ENCODE measurements at places on chromosomes 2 and 18. TPM values are rescaled to one million over a fixed set of nuclear protein-coding genes. Genes with fewer than 3 reads are reported as not detected.
A peak's percentile ranks its signal among the peaks of the same experiment; 100 is the strongest.

DNA sequence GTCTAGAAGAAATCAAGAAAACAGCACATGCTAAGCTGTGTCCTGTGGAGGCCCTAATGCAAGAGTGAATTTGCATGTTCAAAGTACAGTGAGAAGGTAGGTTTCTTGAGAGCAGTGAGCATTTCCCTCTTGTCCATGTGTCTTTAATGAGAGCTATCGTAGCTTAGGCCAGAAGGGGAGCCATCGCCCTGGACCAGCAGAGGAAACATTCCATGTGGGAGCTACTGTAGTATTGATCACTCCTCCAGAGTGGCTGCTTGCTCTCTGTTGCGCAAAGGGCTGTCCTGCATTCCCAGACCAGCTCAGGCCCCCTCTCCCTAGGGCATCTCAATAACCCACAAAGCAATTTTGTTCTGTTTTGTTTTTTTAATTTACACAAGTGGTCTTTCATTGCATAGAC, 950.1 kb downstream of the CNTNAP5 start:
- H3K36me3 ChIP-seq: no peaks in the 10 kb centered on the region
- no peaks in the 10 kb centered on the region for H3K4me1 ChIP-seq
- H3K4me3 ChIP-seq: no peak overlapping the region
- H3K27ac ChIP-seq: no peak overlapping the region

DNA sequence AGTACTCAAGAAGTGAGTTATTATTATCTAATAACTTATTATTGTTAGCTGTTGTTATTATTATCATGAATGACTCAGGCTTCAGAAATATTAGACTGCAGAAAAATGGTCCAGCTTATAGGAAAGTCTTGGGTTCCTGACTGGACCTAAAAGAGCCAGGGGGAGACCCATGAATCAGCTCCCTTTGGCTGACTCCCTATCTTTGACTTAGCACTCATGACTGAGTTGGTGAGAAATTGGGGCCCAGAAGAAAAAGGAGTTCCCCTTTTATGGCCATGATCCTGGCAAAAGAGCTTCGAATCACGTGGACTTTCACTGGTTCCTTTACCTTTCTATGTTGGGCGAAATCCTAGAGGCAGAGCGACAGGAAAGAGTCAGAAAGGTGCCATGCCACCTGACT, 145.8 kb downstream of the MYO3B start:
- H3K4me3 ChIP-seq: no peak overlapping the region
- no peaks in the 10 kb centered on the region for H3K36me3 ChIP-seq
- H3K27ac ChIP-seq: no peak overlapping the region

- no peak overlapping the region for H3K4me3 ChIP-seq
- no peaks in the 10 kb centered on the region for H3K27me3 ChIP-seq
- no peak overlapping the region for H3K27ac ChIP-seq
- no peaks in the 10 kb centered on the region for H3K36me3 ChIP-seq
These were observed 613.2 kb downstream of the SLC4A3 start for GRCh38 chr2:220240641-220241040.

- H3K27ac ChIP-seq: peak overlapping the region; percentile 74
- H3K36me3 ChIP-seq: no peaks in the 10 kb centered on the region
- peak overlapping the region; percentile 99 for H3K4me3 ChIP-seq
- no peaks in the 10 kb centered on the region for H3K27me3 ChIP-seq
- peaks cover 34% of the 10 kb centered on the region for H3K4me1 ChIP-seq
These were observed 1.3 kb downstream of the BIRC6 start for GRCh38 chr2:32358111-32358482.

DNA sequence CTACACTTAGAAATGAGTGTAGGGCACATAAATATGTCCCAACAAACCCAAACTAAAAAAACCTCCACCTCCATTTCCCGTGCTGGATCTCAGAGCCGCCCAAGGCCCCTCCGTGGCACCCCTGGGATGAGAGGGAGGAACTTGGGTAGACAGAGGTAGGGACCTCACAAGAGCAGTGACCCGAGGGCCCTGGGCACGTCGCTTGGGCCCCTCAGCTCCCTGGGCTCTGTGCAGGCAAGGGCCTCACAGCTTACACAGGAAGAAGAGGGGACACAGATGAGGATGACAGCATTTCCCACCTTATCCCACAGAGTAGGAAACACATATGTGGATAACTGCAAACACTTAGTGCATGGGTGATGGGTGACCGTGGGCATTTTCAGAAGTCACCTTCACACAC, 93.9 kb upstream of the TPO start:
- no peaks in the 10 kb centered on the region for H3K4me1 ChIP-seq
- no peak for DNase-seq
- no peak overlapping the region for H3K4me3 ChIP-seq
- H3K27me3 ChIP-seq: no peaks in the 10 kb centered on the region
- no peak overlapping the region for H3K27ac ChIP-seq

DNA sequence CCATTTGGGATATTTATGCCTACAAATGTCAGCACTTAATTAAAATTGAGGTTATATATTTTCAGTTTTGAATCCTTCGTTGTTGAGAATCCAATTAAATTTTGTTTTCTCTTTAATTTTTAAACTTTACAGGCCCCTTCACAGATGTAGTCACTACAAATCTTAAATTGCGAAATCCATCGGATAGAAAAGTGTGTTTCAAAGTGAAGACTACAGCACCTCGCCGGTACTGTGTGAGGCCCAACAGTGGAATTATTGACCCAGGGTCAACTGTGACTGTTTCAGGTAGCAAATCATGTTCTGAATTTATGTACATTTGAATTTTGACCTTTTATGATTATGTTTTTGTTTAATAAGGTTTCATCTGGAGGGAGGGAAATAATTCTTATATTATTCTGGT, 17.9 kb downstream of the VAPA start:
- H3K27me3 ChIP-seq: no peaks in the 10 kb centered on the region
- no peak for DNase-seq
- no peak overlapping the region for H3K27ac ChIP-seq
- H3K4me3 ChIP-seq: no peak overlapping the region

- H3K4me1 ChIP-seq: peaks cover 8% of the 10 kb centered on the region
- no peaks in the 10 kb centered on the region for H3K36me3 ChIP-seq
- no peaks in the 10 kb centered on the region for H3K27me3 ChIP-seq
- no peak overlapping the region for H3K4me3 ChIP-seq
These were observed 2.5 kb upstream of the SP140L start for GRCh38 chr2:230324503-230324902.

DNA sequence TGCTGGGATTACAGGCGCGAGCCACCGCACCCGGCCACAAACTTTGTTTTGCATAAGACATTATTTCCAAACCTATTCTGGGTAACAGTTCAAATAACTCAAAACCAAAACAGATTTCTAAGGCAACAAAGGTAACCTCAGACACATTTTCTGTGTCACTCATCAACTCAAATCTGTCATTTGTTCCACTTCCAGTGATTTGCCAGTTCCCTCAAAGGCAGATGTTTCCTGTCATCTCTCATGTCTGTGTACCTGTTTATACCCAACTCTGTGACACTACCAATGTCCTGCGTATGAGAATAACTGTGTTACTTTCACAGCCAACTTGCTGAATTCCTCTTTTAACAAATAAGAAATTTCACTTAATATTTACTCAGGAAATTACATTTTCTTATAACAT, 54.4 kb downstream of the SCN3A start:
- no peak overlapping the region for H3K4me3 ChIP-seq
- H3K36me3 ChIP-seq: no peaks in the 10 kb centered on the region
- no peaks in the 10 kb centered on the region for H3K4me1 ChIP-seq
- no peak for DNase-seq

Gene NBAS
- 31.5 TPM for total RNA-seq

- H3K27me3 ChIP-seq: no peaks in the 10 kb centered on the region
- no peak overlapping the region for H3K27ac ChIP-seq
- no peak for DNase-seq
- H3K4me1 ChIP-seq: no peaks in the 10 kb centered on the region
- H3K36me3 ChIP-seq: no peaks in the 10 kb centered on the region
These were observed 161.7 kb downstream of the PARD3B start for GRCh38 chr2:204706939-204707338.

Gene TMX3
- 57.4 TPM for total RNA-seq

- H3K4me1 ChIP-seq: peaks cover 12% of the 10 kb centered on the region
- peak within 1 kb of the TSS; percentile 93 for H3K27ac ChIP-seq
- H3K4me3 ChIP-seq: peak within 1 kb of the TSS; percentile 93
These were observed at the start of gene ZBTB14 for GRCh38 chr18:5295231-5295920. Gene ZBTB14, minus strand, starts transcription at chr18:5295726. Its CDS starts 2,480 bp downstream, at chr18:5293246.

GRCh38 chr2:45477546-45477945, 133.5 kb downstream of the SRBD1 start:
- H3K27me3 ChIP-seq: no peaks in the 10 kb centered on the region
- H3K27ac ChIP-seq: no peak overlapping the region
- no peak for DNase-seq

Gene RGPD4
- total RNA-seq: not detected

GRCh38 chr18:65608471-65608870, 142.3 kb upstream of the CDH7 start:
- DNase-seq: no peak
- no peak overlapping the region for H3K4me3 ChIP-seq
- H3K36me3 ChIP-seq: no peaks in the 10 kb centered on the region
- H3K27me3 ChIP-seq: no peaks in the 10 kb centered on the region
- H3K27ac ChIP-seq: no peak overlapping the region

Gene KCNG2
- total RNA-seq: not detected

GRCh38 chr2:101776172-101777043, 78.9 kb downstream of the MAP4K4 start:
- no peak for DNase-seq
- peaks cover 70% of the 10 kb centered on the region for H3K4me1 ChIP-seq
- H3K27ac ChIP-seq: no peak overlapping the region
- H3K4me3 ChIP-seq: no peak overlapping the region
- H3K27me3 ChIP-seq: no peaks in the 10 kb centered on the region

Gene RBM44
- 7.1 TPM for total RNA-seq

GRCh38 chr2:216503159-216503629, 4.5 kb downstream of the RPL37A start:
- peaks cover 29% of the 10 kb centered on the region for H3K36me3 ChIP-seq
- no peak overlapping the region for H3K27ac ChIP-seq
- DNase-seq: no peak
- peaks cover 14% of the 10 kb centered on the region for H3K4me1 ChIP-seq

DNA sequence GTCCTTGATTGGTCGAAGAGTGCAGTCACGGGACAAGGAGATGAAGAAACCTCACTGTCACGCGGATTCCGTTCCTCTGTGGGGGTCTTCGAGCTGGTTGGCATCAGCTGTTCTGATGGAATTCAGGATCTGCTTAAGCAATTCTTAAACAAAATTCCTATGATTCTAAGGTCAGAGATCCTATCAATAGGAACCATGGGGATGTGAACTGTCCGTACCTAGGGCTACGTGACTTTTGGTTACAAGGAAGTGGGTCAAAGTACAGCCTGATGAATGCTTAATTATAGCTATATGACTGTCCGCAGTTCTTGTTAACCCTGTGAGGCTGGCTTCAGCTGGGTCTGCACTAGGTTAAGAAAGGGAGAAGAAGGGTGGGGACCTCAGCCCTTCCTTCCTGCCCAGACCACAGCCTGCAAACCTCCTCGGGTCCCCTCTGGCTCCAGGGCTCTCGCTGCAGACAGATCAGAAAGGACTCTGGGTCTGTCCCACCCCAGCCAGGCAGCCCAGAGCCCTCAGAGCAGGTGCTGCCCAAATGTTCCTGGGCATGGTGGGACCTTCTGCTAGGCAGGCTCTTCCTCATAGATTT, 44.2 kb upstream of the TAF1B start:
- H3K4me1 ChIP-seq: peaks cover 22% of the 10 kb centered on the region
- no peaks in the 10 kb centered on the region for H3K27me3 ChIP-seq
- peak overlapping the region; percentile 41 for H3K4me3 ChIP-seq
- no peak overlapping the region for H3K27ac ChIP-seq
- H3K36me3 ChIP-seq: no peaks in the 10 kb centered on the region

All from thoracic aorta (tissue), 2 donors.